HFFc6 (cell line): ENCODE measurements at places on chromosomes 4 and X.

DNA sequence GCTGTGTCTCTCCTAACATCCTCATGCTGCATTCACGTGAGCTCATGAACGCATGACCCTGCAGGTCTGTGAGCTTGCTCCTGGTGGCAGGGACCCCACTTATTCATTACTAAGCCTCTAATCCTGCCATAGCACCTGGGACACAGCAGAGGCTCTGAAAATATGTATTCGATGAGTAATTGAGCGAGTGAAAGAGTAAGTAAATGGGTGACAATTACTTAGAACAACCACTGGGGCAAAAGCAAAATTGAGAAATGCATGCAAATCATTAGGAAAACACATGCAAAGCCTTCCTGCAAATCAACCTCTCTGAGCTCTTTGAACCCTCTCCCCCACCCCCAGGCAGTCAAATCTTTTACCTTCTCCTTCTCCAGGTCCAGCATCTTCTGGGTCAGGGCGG is 23.6 kb upstream of the C4orf50 start:
- no peak for DNase-seq

DNA sequence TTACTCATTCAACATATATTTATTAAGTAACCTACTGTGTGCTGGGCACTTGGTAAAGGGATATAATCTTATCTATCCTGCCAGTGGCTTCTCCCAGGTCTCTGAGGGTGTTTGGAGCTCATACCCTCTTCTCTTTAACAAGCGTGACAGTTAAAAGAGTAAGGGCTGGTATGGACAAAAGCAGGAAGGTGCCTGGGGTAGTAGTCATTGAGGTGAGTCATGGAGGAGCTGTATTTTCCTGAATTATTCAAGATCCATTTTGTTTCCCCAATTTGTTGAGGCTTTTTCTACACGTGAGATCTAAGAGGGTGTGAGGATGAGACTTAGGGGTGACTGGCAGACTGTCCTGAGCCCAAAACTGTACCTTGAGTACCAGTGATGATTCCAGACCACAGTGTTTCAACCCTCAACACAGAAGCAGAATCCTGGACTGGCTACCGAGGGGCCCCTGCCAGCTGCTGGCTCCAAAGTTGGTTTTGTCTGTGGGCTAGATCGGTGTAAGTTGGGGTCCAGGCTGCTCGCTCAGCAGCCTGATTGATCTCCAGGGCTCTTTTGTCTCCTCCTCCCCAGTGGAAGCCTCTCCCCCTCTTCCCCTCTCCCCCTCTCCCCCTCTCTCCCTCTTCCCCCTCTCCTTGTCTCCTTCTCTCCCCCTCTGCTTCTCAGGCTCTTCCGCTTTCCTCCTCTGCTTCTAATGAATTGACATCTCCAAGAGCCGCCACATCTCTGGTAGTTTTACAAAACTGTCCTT is at the start of gene DRP2:
Gene DRP2 (plus strand): TSS at position 671 of the 748 bp plus-strand sequence. CDS start 11,862 bp downstream, outside the sequence.
- peak; percentile 28 for DNase-seq

GRCh38 chr4:35925806-35926205 is 318.5 kb downstream of the ARAP2 start:
- DNase-seq = no peak

DNA sequence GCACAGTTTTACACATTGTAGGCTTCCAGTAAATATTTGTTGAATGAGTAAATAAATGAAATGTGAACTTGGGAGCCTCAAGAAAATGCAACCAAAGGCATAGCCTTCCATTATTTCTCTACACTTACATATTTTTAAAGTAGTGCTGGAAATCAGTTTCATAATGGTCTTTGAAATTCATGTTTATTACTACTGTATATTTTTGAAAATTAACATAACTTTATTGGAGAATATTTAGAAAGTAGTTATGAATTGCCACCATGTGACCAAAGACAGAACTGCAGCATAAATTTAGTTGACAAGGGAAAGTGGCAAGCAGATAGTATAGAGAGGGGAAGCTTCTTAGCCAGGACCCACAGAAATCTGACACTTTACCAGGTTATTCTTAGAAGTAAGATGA is 6.4 kb downstream of the TCEAL8 start:
- no peak for DNase-seq

DNA sequence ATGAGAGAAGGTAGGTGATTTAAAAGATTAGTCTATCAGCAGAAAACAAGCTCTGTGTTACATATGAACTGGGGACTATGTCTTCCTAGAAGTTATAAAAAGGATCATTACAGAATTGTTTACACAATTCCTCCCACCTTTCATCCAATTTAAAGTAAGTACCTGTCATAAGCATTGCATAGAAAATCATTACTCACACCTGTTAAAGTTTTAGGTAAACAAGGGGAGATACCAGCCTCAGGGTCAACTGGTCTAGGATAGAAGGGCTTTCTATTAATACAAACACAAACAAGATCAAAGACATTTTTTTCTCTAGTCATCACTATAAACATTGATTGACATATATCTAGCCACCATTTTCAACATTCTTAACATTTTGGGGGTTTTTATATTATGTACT is 333.9 kb downstream of the ARHGAP24 start:
- DNase-seq = no peak

DNA sequence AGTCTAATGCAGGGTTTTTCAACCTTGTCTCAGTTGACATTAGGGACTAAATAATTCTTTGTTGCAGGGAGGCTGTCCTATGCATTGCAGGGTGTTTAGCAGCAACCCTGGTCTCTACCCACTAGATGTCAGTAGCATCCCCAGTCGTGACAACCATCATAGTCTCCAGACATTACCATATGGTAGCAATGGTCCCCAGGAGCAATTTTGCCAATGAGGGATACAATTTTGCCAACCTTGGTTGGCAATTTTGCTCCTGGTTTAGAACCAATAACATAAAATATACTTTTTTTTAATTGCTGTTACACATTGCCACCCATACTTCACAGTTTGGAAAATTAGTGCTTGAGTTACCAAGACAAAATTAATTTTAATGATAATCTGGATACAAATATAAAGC is 6.0 kb downstream of the EREG start:
- peak; percentile 68 for DNase-seq

DNA sequence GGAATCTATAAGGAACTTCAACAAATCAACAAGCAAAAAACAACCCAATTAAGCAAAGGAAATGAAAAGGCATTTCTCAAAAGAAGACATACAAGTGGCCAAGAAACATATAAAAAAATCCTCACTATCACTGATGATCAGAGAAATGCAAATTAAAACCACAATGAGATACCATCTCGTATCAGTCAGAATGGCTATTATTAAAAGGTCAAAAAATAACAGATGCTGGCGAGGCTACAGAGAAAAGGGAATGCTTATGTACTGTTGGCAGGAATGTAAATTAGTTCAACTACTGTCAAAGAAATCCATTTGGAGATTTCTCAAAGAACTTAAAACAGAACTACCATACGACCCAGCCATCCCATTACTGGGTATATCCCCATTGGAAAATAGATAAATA is 292.4 kb upstream of the FAT1 start:
- DNase-seq = no peak

DNA sequence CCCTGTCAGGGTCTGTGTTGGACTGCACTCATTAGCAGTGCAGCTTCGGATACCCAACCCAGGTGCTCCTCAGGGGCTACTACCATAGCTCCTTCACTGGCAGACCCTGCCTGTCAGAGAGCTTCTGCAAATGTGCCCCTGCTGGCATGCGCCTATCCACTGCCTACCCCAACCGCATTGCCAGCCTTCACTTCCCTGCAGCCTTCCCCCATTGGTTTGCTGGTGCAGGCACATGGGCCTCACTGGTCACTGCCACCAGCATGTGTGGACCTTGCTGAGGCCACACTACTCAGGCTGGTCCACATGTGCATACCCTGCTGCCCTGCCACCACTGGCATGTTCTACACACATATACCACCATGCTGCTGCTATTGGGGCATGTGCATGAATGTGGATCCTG is 72.5 kb upstream of the MAGEH1 start:
- DNase-seq = no peak

- DNase-seq = no peak
These were observed 8.7 kb upstream of the HPGDS start for GRCh38 chr4:94351319-94351718.

DNA sequence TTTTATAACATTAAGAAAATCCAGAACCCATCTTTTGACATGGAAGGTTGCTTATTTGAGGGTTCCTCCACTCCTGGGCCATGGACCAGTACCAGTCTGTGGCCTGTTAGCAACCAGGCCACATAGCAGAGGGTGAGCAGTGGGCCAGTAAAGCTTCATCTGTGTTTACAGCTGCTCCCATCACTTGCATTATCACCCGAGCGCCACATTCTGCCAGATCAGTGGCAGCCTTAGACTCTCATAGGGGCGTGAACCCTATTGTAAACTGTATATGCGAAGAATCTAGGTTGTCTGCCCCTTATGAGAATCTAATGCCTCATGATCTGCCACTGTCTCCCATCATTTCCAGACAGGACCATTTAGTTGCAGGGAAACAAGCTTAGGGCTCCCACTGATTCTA is 58.6 kb downstream of the NDST4 start:
- DNase-seq = no peak

GRCh38 chr4:20922962-20923361 is 222.7 kb downstream of the PACRGL start:
- no peak for DNase-seq

DNA sequence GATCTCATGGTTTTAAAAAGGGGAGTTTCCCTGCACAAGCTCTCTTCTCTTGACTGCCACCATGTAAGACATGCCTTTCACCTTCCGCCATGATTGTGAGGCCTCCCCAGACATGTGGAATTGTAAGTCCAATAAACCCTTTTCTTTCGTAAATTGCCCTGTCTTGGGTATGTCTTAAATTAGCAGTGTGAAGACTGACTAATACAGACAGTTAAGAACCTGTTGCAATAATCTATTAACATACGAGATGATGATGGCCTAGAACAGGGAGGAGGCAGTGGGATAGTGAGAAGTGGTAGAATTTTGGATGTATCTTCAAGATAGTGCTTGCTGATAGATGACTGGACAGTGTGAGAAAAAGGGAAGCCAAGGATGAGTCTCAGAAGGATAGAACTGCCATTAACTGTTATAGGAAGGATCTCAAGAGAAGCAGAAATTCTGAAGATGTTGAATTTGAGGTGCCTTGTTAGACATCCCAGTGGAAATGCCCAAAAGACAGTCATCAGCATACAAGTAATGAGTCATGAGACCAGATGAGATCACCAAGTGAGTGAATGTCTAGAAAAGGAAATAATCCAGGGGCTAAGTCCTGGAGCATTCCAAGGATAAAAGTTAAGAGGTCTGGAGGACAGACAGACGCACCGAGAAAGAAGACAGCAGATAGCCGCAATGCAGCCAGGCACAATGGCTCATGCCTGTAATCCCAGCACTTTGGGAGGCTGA is 38.8 kb upstream of the UGDH start:
- peak; percentile 89 for DNase-seq

DNA sequence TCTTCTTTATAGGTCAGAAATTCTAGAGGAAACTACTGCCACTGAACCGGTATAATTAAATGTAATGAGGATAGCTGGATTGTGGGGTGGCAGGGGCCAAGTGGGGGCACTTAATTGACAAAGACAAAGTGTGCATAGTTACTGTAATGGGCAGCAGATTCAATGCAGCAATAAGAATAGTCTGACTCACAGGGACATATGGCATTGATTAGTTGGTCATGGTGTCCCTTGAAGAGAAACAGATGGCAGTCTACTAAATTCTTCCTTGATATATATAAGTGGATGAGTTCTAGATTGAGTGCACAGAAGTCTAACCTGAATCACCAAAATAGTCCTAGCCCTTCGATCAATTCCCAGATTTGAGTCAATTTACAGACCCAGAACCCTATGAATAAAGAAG is 31.6 kb downstream of the ETDC start:
- peak; percentile 60 for DNase-seq

- no peak for DNase-seq
These were observed 1.4 kb upstream of the ZFX start for GRCh38 chrX:24148121-24148520.

DNA sequence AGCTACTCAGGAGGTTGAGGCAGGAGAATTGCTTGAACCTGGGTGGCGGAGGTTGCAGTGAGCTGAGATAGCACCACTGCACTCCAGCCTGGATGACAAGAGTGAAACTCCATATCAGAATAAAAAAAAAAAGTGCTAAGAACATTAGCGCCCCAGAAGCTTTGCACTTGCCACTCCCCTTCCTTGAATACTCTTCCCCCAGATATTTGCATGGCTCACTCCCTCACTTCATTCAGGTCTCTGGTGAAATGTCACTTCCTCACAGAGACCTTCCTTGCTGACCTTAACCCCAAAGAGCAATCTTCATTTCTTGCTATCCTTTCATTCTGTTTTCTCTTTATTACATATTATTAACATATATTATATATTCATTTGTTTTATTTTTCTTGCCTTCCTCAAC is 11.3 kb downstream of the CACNA1F start:
- DNase-seq = no peak

DNA sequence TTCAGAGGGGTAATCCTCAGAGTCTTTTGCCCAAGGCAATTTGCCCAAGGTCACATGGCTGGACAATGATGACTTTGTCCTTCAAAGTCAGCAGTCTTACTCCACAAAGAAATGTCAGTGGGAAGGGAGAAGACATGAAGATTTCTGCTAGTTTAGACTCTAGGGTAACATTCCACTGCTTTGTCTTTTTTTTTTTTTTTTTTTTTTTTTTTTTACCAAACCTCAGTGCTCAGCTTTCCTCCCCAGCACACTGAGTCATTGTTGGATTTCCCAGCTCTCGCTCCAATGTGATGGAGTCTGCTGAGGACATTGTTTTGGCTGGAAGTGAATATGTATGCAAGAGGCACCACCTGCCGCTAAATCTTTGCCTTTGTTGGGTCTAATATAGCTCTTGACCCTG is 7.2 kb upstream of the C1QTNF7 start:
- DNase-seq = peak; percentile 67

DNA sequence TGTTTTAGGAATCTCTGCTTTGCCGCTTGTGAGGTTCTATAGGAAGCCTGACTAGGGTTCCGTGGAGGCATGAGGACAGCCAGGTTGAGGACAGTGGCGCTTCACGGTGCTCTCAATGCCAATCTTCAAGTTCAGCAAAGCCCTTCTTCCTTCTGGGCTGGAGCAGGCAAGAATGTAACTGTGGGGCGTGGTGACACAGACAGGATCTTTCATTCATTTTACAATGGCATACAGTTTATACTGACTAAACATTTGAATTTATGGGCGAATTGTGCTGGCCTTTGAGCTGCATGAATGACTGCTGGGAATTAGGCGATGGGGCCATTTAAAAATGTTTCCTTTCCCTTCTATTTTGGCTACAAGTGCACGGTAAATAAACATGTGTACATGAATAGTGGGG is 2.9 kb upstream of the NHS start:
- no peak for DNase-seq

DNA sequence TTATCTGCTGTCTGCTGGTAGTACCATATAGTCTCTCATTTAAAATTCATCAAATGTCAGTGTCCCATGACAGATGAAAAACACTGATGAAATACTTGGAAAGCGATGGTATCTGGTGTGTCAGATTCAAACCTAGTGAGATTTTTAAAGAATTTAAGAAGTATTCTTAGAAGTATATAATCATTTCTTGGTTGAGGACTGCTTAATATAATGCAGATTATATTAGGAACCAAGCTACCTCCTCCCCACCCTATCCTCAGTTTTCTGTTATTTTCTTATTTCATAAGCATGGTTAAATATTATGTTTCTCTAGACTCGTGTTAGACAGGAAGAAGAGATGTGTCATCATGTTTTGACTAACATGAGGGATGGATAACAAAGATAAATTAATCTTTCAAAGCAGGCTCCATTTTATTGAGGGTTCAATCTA is 118.5 kb downstream of the GLUD2 start:
- DNase-seq = no peak
